ENCODE measurements at places on chromosomes 7 and 10.

DNA sequence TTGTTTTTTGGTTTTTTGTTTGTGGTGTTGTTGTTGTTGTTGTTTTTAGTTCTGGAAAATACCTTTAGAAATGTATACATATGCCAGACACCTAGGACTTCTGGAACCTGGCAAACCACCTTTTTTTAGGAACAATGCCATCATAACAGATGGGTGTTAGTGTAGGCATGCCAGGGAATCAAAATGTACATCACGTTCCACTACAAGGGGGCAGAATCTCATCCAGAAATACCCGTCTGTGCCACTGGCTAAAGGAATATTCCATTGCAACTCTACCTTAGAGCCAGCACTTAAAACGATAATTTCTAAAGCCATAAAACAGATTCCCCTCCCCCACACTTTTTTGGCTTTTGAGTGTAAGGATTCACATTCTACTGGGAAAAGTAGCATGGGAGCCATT is 239.8 kb downstream of the ETV1 start:
- no peak for DNase-seq

GRCh38 chr7:111026343-111026742 is 64.6 kb upstream of the LRRN3 start:
- no peak for DNase-seq

GRCh38 chr7:40418983-40419382 is 284.2 kb downstream of the SUGCT start:
- no peak for DNase-seq

- DNase-seq = no peak
These were observed 282.0 kb upstream of the ETV1 start for GRCh38 chr7:14271441-14271840.

- DNase-seq = no peak
These were observed 1.7 kb downstream of the NXPH1 start for GRCh38 chr7:8435095-8435494.

DNA sequence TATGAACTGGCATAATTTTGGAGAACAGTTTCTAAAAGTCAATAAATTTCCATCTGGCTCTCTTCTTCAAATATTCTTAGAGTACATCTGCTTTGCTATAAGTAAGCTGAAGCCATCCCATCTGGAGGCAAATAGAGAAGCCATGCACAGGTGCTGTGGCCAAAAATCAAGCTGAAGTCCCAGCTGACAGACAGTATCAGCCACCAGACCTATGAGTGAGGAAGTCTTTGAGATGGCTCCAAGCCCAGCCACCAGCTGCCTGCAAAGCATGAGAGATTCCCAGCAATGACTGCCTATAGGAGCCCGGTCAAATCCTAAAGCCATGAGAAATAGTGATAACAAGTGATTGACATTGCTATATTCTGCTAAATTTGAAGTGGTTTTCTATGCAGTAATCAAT is 21.7 kb upstream of the PRSS58 start:
- DNase-seq = no peak

DNA sequence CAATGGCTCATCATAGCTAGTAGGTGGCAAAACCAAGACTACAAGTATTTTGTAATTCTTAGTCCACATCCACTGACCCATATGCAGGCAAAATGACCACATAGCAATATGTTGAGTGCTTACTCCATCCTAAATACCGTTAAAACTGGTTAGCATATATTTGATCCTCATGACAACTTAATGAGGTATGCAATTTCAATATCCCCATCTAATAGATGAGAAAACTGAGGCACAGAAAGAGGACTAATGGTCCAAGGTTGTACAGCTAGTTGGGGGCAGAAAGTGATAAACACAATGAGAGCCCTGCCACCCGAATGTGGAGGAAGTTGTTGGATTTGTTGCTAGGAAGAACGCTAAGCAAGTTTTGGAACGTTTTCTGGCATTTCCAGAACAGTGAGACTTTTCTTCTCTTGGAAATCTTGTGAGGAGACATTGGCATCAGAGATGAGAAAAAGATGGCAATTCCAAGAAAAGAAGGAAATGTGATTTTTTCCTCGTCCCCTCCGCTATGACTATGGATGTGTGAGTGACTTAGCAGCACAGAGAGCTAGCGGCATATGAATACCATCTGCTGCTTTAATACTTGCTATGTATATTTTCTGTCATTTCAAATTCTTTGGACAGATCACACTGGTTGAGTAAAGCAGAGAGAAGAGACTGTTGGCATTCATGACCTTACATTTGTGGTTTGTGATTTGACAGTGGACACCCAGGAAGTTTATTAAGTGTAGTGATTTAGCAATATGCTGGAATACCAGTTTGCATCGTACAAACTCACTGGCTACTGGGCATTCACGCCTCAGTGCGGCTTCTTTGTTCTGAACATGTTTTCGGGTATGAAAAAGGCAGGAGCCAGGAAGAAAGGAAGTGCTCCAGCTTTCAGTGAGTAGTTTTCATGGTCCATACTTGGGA is 51.5 kb downstream of the NRCAM start:
- DNase-seq = no peak

- no peak for DNase-seq
These were observed 44.6 kb downstream of the NUP205 start for GRCh38 chr7:135602304-135602703.

DNA sequence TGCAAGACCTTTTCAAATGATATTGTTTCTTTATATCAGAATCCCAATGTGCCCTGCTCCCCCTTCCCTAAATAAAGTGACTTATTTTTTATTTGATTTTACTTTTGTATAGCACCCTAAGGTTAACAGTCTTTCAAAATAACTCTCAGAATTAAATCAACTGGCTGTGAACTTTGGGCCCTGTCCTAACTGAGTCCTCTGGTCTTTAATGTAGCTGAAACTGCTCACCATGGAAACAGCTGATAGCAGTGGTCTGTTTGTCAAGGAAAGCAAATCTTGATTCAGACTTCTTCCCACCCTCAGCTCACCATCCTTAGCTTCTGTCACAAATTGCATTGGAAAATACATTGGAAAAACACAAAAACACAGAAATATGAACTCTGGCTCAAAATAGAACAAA is 105.2 kb upstream of the PRPS1L1 start:
- DNase-seq = no peak

- DNase-seq = no peak
These were observed 198.2 kb downstream of the PPP1R9A start for GRCh38 chr7:95105627-95106026.

- DNase-seq = no peak
These were observed 256.2 kb upstream of the NPSR1 start for GRCh38 chr7:34401776-34402175.

GRCh38 chr7:104958371-104958865 is 55.6 kb upstream of the KMT2E start:
- DNase-seq = no peak

- DNase-seq = no peak
These were observed 10.2 kb upstream of the TMEM254 start for GRCh38 chr10:80068270-80068669.

DNA sequence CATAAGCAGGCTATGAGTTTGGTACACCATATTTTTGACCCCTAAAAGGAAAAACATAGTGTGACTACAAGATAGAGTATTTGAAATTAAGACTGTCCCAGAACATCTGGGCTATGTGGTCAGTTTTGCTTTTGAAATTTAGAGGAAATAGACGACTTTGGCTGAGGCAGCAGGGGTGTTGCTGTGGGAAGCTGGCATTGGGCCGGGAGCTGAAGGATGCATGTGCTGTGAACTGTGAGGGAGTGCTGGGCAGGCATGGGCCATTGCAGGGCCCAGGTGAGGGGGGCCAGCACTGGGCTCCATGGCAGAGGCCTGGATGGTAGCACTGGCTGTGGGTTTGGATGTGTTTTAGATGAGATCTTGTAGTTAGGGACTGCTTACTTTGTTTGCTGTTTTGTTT is 168.3 kb downstream of the BMPER start:
- DNase-seq = no peak

DNA sequence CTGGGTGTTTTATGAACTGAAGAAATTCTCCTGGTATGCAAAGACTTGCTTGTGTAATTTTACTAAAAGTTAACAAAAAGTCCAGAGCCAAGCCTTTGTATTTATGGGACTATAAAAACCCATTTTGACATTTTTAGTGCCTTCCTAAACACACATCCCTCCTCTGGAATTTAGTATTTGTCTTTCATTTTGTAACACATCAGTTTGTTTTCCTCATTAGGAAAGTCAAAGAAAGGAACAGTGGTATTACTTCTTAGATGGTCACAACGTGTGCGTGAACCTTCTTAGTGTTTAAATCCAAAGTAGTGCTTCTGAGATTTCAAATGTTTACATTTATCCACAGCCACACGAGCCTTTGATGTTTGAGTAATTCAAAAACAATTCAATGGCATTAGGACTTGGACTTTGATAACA is 103.2 kb upstream of the TMEM106B start:
- no peak for DNase-seq

DNA sequence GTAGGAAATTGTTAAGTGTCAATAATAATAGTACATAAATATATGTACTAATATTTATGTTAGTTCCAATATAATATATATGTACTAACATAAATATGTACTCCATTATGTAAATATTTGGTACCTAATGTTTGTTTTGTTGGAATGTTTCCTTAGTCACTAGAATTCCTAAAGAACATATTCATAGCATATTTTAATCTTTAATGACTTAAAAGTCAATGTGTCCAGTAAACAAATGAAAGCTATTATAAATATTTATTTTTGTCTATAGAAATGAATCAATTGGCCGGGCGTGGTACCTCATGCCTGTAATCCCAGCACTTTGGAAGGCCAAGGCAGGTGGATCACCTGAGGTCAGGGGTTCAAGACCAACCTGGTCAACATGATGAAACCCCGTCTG is 153.6 kb downstream of the GPR158 start:
- DNase-seq = no peak

- DNase-seq = no peak
These were observed 12.7 kb downstream of the LOXL4 start for GRCh38 chr10:98255146-98255877.

DNA sequence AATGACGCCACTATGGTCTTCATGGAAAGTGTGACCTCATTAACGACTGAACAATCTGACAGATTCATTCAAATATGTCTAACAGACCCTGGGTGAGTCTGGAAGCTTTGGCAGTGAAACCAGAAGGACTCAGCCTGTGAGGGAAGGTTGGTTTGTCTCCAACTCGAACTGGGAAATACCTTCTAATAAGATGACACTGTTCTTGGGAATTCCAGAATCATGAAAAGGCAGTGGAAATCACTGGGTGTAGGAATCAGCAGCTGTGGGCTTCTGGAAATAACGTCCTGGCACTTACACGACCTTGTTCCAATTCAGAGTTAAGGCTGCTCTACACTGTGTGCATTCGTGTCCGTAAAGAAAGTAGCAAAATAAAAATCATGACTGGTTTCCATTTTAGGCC is 75.1 kb downstream of the DGKI start:
- DNase-seq = no peak

- DNase-seq = no peak
These were observed 11.5 kb upstream of the CC2D2B start for GRCh38 chr10:95896071-95896850.

- peak; percentile 30 for DNase-seq
These were observed 26.1 kb upstream of the CCNJ start for GRCh38 chr10:96017191-96017687.

DNA sequence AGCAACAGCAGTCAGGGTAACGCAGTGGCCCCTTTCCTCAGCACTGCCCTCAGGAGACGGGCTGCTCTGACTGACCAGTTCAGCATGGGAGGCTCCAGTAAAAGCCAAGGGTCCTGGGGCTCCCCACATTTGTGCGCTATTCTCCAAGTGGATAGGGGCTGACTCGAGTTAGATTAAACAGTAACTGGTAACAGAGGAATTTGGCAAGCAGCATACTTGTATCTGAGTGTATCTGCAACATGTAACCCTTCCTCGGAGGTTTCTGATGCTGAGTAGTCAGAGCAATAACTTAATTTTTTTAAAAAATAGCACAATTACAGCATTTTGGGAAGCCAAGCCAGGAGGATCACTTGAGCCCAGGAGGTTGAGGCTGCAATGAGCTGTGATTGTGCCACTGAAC is 22.8 kb downstream of the SORBS1 start:
- DNase-seq = no peak

DNA sequence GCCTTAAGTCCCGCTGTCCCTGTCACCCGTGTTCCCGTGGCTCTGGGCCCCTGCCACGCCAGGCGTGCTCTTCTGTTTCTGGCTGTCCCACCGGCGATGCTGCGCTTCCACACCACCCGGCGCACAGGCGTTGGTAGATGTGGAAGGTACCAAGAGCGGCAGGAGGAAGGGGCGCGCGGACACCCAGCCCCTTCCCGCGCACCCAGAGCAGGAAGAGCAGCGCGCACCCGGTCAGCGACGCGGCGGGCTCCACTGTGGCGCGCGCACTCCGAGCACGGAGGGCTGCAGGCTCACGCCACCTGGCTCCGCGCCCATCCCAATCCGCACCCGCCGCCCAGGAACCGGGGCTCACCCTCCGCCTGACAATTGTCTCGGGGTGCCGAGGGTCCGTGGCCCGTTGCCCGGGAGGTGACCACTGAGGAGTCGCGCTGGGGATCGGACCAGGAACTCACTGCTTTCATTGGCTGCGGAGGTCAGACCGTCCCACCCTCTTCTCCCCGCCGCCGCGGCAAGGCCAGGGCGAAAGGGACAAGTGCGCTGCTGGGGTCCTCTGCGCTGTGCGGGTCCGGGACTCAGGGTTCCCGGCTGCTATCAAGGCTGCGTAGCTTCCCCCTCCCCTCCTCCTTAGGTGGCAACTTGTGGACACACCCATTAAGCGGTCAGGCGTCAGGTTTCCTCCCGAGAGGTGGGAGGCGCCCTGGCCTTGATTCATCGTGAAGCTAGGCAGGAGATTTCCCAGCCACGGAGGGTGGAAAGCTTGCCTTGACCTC is 121.6 kb upstream of the ZNF92 start:
- DNase-seq = peak; percentile 63

DNA sequence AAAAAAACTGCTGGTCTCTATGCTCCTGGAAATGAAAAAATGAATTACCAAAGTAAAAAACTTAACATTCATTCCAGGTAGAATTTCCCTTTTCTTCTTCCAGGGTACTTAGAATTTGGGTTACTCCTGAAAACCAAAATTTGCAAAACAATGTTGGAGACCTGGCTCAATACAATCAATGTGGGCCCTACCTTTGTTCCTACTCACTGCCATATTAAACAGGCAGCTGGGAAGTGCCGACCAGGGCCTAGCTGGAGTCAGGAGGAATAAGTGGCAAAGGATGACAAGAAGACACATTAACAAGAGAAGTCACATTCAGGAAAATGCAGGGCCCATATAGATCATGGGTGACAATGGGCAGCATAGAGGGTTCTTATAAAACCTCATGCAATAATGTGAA is 6.4 kb upstream of the AGK start:
- no peak for DNase-seq

DNA sequence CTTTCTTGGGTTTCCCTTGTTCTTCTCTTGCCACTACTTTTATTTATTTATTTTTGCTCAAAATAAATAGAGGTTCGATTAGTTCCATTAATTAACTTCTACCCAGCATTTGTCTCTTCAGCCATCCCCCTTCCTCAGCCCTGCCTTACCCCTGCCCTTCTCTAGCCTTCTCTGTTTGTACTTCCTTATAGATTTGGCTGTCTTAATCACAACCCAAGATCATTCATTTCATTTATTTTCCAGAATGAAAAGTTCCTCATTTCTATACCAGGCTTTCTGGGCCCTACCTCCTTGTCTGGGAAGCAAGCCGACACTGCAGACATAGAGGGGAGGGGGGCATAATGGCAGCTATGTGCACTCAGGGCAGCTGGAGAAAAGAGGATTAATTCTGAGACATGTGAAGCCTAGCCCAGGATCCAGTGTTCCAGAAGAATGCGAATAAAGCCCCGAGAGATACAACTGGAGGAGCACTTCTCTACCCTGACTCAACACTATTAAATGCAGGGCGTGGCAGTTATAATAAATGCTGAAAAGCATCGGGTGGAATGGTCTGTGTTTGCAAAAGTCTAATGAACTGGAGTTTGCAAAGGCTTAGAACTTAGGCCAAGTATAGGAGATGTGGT is 6.4 kb upstream of the PDCD4 start:
- DNase-seq = no peak

All from NCI-H748 treated with DMSO at 0.1 percent for 48 hours (cell line).